ENCODE measurements at places on chromosomes 3 and 15.

DNA sequence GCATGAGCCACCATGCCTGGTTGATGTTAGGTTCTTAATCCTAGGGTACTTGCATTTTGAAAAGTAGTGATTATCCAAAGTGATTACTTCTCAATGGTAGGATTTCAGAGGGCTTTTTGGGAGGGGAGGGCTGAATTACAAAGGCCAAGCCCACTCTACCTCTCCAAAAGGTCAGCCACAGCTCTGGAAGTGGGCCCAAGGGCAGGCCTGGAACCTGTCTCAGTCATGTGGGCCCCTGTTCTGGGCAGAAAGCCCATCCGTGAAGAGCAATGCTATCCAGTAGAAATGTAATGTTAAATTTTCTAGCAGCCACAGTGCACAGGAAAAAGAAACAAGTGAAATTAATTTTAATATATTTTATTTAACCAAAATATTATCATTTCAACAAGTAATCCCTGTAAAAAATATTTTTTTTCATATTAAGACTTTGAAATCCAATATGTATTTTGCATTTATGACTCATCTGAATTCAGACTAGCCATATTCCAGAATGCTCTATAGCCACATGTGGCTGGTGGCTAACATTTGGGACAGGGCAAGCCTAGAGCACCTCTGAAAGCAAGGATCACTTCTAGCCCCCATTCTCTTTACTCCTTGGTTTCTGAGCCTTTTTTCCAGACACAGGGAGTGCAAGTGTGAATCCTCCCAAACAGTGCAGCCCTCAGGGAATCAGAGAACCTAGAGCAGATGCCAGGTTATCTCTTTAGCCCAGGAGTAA, 16.8 kb downstream of the RFT1 start:
- H3K27me3 ChIP-seq, result no peaks in the 10 kb centered on the region
- peaks cover 58% of the 10 kb centered on the region for H3K36me3 ChIP-seq
- no peak for DNase-seq
- no peak overlapping the region for H3K4me3 ChIP-seq

DNA sequence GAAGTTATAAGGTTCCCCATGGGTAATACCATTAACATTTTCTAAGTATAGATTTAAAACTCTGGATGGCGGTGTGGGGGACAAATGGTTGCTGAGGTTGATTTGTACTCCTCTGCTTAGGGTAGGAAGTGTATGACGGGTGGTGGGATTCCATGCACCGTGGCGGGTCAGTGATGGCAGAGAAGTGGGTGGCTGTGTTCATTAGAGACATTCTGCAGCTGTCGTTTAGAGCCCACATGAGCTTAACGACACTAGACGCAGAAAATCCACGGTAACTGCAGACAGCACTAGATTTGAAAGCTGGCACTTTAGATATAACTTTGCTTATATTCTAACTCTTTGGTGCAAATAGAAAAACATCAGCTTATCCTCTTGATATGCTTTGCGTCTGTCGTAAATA, 37.5 kb downstream of the SGO1 start:
- H3K27ac ChIP-seq, result no peak overlapping the region
- no peaks in the 10 kb centered on the region for H3K4me1 ChIP-seq
- no peaks in the 10 kb centered on the region for H3K27me3 ChIP-seq

DNA sequence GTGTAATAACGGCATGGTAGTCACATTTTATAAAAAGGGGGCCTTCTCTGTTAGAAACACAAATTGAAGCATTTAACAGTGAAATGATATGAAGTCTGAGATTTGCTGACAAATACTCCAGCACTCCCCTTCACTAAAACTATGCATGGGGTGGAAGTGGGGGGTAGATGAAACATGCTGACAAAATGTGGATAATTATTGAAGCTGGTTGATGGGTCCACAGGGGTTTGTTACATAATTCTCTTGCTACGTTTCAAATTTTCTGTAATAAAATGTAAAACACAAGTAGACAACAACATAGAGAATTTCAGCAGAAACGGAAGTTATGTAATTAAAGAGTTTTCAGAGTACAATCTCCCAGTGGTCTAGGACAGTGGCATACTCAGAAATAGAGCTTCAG, 37.0 kb downstream of the MCF2L2 start:
- peaks cover 3% of the 10 kb centered on the region for H3K27me3 ChIP-seq
- H3K36me3 ChIP-seq, result no peaks in the 10 kb centered on the region
- no peak overlapping the region for H3K27ac ChIP-seq

GRCh38 chr3:25748189-25748588, 35.1 kb downstream of the NGLY1 start:
- no peak for DNase-seq
- H3K4me1 ChIP-seq, result peaks cover 6% of the 10 kb centered on the region
- H3K27me3 ChIP-seq, result no peaks in the 10 kb centered on the region

GRCh38 chr3:136658946-136659682, 93.1 kb downstream of the STAG1 start:
- peaks cover 5% of the 10 kb centered on the region for H3K4me1 ChIP-seq
- H3K27ac ChIP-seq, result no peak overlapping the region
- H3K27me3 ChIP-seq, result no peaks in the 10 kb centered on the region
- no peak overlapping the region for H3K4me3 ChIP-seq
- no peaks in the 10 kb centered on the region for H3K36me3 ChIP-seq

GRCh38 chr3:17138246-17139039, 253.7 kb downstream of the PLCL2 start:
- no peak overlapping the region for H3K4me3 ChIP-seq
- no peaks in the 10 kb centered on the region for H3K4me1 ChIP-seq
- no peaks in the 10 kb centered on the region for H3K36me3 ChIP-seq
- no peaks in the 10 kb centered on the region for H3K27me3 ChIP-seq
- no peak overlapping the region for H3K27ac ChIP-seq

GRCh38 chr3:74121761-74122160, 492.7 kb downstream of the CNTN3 start:
- DNase-seq, result no peak
- no peaks in the 10 kb centered on the region for H3K36me3 ChIP-seq
- no peak overlapping the region for H3K27ac ChIP-seq

DNA sequence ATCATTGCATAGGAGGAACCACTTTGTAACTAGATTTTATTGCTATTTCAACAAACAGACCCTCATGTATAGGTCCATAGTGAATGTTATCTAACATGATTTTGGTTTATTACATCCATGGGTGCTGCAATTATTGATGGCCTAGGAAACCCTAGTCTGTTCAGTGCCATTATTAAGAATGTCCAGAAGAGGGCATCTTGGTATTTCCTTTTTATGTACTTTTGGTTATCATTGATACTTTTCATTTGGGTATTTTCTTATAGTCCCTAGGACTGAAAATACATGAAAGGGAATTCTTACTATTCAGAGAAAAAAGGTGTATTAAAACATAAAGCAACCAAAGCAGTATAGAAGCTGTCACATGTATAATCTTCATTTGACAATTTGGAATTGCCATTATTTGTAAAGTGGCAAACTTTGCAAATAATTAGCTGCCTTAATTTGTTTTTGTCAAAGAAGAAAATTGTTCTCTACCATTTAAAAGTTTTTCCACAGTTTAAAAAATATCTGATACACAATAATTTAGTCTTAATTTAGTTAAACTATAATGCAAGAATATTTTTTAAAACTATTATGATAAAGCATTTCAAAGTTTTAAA, 48.7 kb downstream of the CNOT10 start:
- no peak overlapping the region for H3K27ac ChIP-seq
- no peaks in the 10 kb centered on the region for H3K27me3 ChIP-seq
- no peak for DNase-seq
- H3K36me3 ChIP-seq, result peaks cover 63% of the 10 kb centered on the region
- no peak overlapping the region for H3K4me3 ChIP-seq

DNA sequence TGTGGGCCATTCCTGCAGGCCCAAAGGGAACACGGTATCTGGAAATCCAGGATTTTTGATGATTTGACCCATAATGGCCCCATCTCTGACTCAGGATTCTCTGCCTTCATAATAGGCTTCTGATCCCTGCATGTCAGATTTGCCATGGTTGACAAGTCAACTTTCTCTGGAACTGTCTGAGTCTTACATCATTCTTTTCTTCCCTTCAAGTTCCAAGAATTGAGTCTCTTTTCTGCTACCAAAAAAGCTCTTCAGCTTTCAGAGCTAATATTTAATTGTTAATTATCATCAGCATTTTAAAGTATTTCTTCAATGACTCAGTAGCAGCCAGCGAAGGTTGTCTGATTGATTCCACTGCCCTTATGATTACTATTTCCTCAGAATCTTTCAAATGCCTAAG, 244.4 kb upstream of the COL8A1 start:
- peak overlapping the region; percentile 94 for H3K27ac ChIP-seq
- H3K4me1 ChIP-seq, result peaks cover 24% of the 10 kb centered on the region
- H3K36me3 ChIP-seq, result no peaks in the 10 kb centered on the region
- H3K27me3 ChIP-seq, result no peaks in the 10 kb centered on the region

- H3K4me1 ChIP-seq, result no peaks in the 10 kb centered on the region
- H3K27ac ChIP-seq, result no peak overlapping the region
- DNase-seq, result no peak
- no peaks in the 10 kb centered on the region for H3K27me3 ChIP-seq
- no peak overlapping the region for H3K4me3 ChIP-seq
Observed at GRCh38 chr3:140233702-140234101, 298.7 kb downstream of the CLSTN2 start.

GRCh38 chr15:92909136-92909781, 9.1 kb downstream of the CHD2 start:
- H3K36me3 ChIP-seq, result peaks cover 73% of the 10 kb centered on the region
- H3K4me3 ChIP-seq, result no peak overlapping the region
- H3K27ac ChIP-seq, result peak overlapping the region; percentile 91
- DNase-seq, result no peak
- H3K4me1 ChIP-seq, result peaks cover 69% of the 10 kb centered on the region
- no peaks in the 10 kb centered on the region for H3K27me3 ChIP-seq
